ENCODE measurements at places on chromosomes 6 and 20.

GRCh38 chr6:142945446-142946180, 637 bp upstream of the HIVEP2 start:
- peak; percentile 76 for DNase-seq

GRCh38 chr6:13413900-13414555, 73.4 kb downstream of the GFOD1 start:
- DNase-seq: peak; percentile 33

- no peak for DNase-seq
Observed at GRCh38 chr20:8974009-8974708, 94.7 kb upstream of the PLCB4 start.

GRCh38 chr20:16043931-16044330, 529.3 kb downstream of the KIF16B start:
- DNase-seq: no peak

- DNase-seq: no peak
Observed at GRCh38 chr6:24492475-24492874, 2.3 kb upstream of the ALDH5A1 start.

GRCh38 chr6:75065523-75065922, 140.3 kb downstream of the COL12A1 start:
- no peak for DNase-seq

GRCh38 chr20:37934634-37935375, 31.9 kb downstream of the VSTM2L start:
- DNase-seq: no peak

DNA sequence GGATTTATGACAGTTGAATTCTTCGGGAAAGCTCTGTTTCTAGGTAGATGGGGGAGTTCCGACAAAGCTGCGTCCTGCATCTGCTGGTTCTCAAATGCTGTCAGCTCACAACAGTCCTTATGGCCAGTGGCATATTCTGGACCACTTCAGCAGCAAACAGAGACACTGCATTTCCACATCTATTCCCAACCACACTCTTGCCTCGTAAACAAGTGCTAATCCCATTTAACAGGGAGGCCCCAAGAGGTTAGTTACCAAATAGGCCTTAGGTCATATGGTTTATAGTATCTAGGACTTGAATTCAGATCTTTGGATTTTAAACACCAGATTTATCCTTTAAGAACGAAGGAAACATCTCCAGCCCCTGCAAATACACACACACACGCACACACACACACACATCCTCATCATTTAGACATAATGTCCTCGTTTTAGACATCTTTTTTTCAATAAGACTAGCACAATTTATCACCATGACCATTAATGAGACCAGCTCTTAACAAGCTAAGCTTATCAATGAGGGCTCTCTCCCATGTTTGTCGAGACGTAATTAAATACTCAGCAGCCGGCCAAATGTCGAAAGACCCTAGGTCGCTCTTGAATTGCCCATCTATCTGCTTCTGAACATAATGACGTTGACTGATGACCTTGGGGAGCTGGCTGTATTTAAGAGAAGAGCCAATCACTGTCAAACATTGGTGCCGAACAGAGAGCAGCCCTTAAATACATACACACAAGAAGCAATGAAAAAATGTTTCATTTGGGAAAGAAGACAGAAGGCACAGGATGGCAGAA, 84.5 kb downstream of the PSMG4 start:
- DNase-seq: no peak

GRCh38 chr20:24491041-24491756, 21.8 kb downstream of the SYNDIG1 start:
- no peak for DNase-seq

GRCh38 chr20:8265588-8265987, 133.5 kb downstream of the PLCB1 start:
- no peak for DNase-seq

GRCh38 chr6:138543657-138544056, 44.4 kb upstream of the NHSL1 start:
- DNase-seq: no peak

GRCh38 chr6:115551527-115551926, 509.2 kb downstream of the FRK start:
- peak; percentile 5 for DNase-seq

GRCh38 chr6:3776881-3777507, 25.5 kb upstream of the PXDC1 start:
- DNase-seq: no peak

- no peak for DNase-seq
Observed at GRCh38 chr6:21836277-21836676, 242.7 kb downstream of the SOX4 start.

DNA sequence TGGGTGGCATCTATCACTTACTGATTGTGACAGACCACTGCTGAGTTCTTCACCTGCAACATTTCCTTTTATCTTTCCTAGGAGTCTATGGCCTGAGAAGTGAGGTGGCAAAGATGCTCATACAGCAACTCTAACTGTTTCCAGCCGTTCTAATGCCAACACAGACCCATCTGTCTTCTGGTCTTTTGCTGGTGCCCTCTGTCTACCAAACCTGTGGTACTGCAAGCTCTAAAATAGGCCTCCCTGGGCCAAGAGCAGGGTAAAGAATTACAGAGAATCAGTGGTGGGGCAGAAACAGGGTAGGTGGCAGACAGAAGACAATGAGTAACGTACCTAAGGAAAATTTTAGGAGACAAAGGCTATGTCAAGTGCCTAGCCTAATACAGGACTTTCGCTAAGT, 611.0 kb upstream of the FLRT3 start:
- DNase-seq: no peak

DNA sequence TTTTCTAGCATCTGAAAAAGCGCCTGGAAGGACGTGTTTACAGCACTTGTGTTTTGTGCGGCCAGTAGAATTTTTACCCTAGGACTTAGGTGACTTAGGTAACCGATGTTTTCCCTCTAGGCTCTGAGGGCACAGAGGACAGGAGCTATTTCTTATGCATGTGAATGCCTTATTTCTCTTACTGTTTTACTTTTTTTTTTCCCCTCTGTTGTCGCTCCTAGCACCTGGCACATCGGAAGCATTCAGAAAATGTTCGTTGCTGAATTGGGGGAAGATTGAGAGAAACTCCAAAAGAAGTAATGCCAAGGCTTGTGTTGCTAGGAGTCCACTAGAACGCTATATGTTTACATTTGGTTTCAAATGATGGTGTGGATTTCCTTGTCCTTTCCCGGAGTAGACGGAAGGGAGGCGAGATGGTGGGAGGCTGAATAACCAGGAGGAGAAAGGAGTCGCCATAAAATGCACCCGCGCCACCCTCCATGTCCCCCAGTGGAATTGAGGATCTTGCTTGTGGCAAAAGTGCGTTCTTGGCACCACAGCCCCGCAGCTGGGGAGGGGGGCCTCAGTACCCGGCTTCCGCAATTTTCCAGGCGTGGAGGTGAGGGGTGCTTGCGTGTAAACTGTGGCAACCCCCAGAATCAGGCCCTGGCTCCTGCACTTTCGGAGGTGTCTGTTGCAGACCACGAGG, 6.9 kb downstream of the OLIG3 start:
- no peak for DNase-seq

GRCh38 chr6:138219901-138220300, 1.6 kb upstream of the PBOV1 start:
- DNase-seq: no peak

- no peak for DNase-seq
Observed at GRCh38 chr6:13334953-13335352, 6.6 kb upstream of the TBC1D7 start.

GRCh38 chr6:107712237-107712664, 111.9 kb downstream of the SCML4 start:
- DNase-seq: no peak

DNA sequence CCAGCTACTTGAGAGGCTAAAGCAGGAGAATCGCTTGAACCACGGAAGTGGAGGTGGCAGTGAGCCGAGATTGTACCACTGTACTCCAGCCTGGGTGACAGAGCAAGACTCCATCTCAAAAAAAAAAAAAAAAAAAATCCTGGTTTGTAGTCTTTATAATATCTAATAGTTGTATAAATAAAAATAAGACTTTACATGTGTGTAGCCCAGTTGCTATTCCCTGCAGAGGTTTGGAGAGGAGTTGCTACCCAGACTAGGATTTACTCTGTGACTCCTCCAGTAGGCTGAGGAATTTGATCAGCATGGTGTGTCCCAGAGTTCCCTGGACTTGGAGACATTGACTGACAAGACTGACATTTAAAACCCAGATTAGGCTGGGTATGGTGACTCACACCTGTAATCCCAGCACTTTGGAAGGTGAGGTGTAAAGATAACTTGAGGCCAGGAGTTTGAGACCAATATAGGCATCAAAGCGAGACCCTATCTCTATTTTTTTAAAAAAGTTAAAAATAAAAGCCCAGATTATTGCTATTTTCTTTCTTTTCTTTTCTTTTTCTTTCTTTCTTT, 10.2 kb downstream of the CHMP4B start:
- no peak for DNase-seq

DNA sequence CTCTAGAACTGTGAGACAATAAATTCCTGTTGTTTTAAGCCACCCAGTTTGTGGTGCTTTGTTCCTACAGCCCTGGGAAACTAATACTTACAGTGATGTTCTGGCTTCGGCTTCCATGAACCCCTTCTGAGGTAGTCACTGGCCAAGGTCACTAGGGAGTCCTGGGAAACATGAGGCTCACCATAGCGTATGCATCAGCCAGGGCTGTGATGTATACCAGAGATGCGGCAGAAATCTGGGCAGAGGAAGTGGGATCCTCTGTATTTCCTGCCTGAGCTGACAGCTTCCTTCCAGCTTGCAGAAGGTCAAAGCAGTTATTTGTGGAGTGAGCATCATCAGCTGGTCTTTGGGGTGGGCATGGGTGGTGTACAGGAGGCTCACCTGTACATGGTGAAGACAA, 27.9 kb downstream of the KAT14 start:
- no peak for DNase-seq

DNA sequence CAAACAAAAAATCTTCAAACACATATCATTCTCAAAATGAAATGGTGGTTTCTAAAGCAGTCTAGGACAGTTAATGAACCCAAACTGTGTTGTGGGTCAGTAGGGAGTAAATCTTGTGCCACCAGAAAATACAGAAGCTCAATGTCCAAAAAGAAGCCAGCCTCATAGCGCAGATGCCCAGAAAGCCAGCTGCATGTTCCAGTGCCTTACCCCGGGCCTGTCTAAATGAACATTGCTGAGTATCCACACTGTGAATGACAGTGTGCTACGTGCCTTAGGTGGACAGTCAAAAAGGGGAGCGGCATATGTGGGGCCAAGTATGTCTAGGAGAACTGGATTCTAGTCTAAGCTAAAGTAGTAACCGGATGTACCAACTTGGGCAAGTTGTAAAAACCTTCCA, 10.9 kb downstream of the FYN start:
- no peak for DNase-seq

- DNase-seq: no peak
Observed at GRCh38 chr6:163814494-163815364, 400.2 kb downstream of the QKI start.

DNA sequence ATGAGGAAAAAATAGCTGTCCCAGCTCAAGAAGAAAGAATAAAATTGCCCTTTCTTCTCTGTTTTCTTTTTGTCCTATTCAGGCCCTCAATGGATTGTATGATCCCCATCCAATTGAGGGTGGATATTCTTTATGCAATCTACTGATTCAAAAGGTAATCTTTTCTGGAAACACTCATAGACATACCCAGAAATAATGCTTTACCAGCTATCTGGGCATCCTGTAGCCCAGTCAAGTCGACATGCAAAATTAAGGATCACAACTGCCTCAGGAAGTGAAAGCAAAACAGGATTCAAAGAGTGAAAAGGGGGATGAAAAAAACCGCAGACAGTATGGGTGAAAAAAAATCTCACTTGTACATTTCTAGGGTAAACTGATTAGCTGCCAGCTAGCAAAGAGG, 410.1 kb downstream of the TBC1D32 start:
- DNase-seq: no peak

GRCh38 chr6:21949211-21949801, 347.5 kb downstream of the PRL start:
- DNase-seq: no peak

DNA sequence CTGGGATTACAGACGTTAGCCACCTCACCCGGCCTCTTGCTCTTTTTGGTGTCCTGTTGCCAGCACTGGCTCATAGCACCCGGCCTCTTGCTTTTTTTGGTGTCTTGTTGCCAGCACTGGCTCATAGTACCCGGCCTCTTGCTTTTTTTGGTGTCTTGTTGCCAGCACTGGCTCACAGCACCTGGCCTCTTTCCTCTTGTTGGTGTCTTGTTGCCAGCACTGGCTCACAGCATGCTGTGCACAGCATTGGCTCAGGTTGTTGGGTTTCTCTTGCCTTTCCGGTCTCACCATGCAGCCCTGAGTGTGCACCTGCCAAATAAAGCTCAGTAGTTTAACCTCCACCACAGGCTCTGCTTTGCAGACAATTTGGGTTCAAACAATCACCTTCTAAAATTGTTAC, 208.2 kb downstream of the THBS2 start:
- no peak for DNase-seq

- DNase-seq: no peak
Observed at GRCh38 chr6:129696843-129697242, 13.1 kb downstream of the ARHGAP18 start.

DNA sequence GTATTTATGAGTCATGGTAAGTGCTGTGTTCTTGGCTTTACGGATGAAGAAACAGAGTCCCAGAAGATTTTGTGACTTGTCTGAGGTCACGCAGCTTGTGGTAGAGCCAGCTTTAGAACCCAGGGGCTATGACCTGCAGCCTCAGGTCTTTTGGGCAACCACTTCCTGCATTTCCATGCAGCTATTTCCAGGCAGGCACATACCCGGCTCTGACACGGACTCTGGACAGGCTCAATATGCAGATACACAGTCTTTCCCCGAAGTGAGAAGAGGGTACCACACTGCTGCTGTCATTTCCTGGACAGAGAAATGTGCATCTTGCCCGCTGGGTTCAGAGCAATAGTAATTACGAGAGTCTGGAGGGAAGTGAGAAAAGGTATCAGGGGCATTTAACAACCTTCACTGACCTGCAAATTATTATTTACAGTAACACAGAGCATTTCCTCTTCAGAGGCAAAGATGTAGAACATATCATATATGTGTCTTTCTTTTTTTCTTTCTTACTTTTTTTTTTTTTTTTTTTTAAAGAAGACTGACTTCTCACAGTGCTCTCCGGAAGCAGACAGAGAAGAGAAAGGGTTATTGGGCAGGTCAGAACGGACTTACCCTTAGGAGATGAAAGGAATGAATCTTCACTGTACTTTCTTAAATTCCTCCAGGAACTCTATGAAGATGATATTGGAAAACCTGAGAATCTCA, 185.1 kb downstream of the CLIC5 start:
- no peak for DNase-seq

- DNase-seq: no peak
Observed at GRCh38 chr20:2871661-2872458, 1.4 kb upstream of the PTPRA start.

DNA sequence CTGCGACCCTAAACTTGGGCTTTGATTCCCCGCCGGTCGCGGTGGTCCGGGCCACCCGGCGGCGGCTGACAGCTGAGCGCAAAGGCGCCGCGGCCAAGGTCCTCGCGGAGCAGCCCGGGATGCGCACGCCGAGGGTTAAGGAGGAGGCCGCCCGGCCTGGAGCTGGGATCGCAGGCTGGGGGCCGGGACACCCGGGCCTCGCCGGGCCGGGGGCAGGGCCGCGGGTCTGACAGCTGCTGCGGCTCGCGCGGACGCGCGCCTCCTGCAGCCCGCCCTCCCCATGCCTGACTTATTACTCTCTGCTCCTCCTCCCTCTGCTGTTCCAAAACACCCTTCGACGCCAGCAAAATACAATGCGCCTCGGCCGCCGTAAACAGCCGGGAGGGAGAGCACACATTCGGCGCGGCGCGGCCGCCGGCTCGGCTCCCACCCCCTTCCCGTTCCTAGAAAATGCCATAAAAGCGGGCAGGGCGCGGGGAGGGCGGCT, 746 bp downstream of the BACH2 start:
- DNase-seq: peak; percentile 73
